ENCODE measurements at places on chromosomes 13 and 19.

- no peak for DNase-seq
These were observed 391.5 kb upstream of the MIR17HG start for GRCh38 chr13:90956031-90956430.

DNA sequence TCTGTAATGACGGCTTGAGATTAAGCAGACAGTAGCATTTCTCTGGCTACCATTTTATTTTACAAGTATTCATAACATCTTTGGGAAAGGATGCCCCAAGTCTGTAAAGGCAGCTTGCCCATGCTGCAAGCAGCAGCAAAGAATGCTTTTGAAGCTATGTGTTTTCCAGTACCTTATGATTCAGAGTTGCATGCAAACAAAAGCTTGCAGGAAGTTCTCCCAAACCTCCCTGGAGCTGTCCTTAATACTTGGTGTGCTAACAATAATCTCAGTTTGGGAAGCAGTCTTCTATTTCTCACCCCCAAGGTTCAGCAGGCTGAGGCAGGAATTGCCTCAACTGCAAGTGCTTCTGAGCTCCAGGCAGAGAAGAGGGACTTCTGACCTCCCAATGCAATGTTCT lies 60.8 kb downstream of the CCNA1 start:
- no peak for DNase-seq

DNA sequence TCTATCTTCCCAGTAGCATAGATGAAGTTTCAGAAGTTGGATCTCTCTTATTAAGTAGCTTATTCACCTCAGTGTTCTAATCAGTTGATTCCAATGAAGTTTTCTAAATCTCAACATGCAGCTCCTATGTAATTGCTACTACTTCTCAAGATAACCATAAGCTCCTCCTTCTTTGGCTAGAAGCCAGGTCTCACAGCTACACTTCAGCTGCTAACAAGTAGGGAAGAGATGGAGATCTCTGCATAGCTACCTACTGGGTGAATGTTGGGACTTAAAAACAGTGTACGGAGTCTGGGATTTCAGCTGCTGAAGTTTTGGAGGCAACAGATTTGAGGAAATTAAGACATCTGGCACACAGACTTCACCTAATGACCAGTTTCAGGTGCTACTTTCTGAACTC lies 661.0 kb downstream of the SLITRK1 start:
- no peak for DNase-seq

- peak; percentile 52 for DNase-seq
These were observed 1.0 kb downstream of the FNDC3A start for GRCh38 chr13:48976576-48977285.

DNA sequence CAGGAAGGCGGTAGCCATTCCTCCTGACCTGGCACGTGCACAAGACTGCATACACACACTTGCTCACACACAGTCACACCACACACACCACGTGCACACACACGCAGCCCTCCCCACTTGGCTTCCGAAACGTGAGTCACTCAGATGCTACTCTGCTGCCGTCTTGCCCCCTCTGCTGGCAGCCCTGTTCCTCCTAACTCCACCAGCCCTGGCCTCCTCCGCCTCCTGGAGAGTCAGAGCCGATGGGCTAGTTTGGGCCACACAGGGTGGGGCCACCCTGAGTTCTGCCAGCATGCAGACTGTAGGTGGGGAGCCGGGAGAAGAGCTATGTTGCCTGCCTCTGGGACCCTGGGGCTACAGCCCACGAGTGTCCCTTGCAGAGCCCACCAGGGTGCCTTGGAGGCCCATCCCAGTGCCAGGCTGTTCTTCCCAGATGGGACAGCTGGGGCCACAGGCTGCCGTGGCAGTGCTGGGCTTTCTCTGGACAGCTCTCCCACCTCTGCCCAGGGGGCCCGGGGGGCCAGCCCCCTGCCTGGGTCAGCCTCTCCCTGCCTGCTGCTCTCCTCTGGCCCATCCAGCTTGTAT lies 12.1 kb downstream of the PIN1 start:
- peak; percentile 65 for DNase-seq

DNA sequence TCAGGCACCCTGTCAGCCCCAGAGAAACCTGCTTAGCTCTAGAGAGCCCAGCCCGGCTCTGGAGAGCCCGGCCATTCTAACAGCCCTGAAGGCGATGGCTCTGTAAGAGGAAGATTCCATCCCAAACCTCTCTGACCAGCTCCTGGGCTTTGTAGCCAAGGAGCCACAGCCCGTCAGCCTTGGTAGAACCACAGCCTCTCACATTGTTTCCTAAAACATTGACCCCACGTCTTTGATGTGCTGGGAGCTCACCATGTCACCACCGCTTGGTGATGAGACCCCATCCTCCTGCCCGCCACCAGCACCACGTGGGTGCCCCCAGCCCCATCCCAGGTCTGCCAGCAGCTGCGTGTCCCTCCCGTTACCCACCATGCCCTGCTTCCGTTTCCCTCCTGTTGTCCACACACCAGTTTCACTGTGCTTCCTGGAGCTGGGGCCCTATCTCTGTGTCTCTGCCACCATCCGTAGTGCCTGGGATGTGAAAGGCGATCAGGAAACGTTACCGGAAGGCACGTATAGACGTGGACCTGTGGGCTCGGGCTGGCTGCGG lies 94.2 kb upstream of the MCF2L start:
- DNase-seq, result no peak

- DNase-seq, result no peak
These were observed 1455.6 kb downstream of the OLFM4 start for GRCh38 chr13:54484166-54484565.

DNA sequence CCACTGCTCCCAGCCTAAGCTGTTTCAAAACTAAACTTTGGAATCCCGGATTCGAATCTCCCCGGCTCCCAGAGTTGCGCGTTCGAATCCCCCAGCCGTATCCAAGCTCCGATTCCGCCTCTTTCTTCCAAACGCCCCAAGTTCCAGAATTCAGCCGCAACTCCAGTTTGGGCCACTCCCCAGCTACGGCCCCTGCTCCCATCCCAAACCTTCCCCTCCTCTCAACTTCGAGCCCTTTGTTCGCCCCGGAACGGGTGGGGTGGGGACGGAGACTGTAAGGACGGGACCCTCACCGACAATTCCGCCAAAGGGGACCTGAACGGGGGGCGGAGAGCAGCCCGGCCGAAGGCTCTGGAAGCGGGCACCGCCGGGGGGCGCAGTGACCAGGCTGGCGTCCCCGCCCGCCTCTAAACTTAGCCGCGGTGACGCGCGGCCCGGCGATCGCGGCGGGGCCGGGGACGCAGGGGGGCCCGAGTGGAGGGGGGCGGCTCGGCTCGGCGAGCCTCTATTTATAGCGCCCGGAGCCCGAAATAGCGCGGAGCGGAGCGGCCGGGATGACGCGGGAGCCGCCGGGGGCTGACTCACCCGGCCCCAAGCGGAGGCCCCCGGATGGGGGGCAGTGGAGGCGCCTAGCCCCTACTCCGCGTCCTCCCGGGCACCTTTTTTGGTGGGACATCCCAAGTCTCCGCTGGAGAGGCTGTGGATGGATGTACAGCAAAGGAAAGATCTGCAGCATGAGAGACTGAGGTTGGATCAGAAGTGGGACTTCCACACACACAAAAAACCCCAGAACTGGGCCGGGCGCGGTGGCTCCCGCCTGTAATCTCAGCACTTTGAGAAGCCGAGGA lies 4.9 kb upstream of the ERCC1 start:
- no peak for DNase-seq

- no peak for DNase-seq
These were observed at the start of gene REEP6 for GRCh38 chr19:1491114-1491848. TSS of gene REEP6 (plus strand) at chr19:1491181. CDS start at chr19:1491270, 89 bp downstream.

GRCh38 chr19:42066075-42066754 lies 3.8 kb downstream of the GRIK5 start:
- DNase-seq, result peak; percentile 30

GRCh38 chr13:21882766-21883165 lies 211.9 kb downstream of the FGF9 start:
- DNase-seq, result no peak

GRCh38 chr13:110922506-110922905 lies 7.6 kb upstream of the ANKRD10 start:
- no peak for DNase-seq

DNA sequence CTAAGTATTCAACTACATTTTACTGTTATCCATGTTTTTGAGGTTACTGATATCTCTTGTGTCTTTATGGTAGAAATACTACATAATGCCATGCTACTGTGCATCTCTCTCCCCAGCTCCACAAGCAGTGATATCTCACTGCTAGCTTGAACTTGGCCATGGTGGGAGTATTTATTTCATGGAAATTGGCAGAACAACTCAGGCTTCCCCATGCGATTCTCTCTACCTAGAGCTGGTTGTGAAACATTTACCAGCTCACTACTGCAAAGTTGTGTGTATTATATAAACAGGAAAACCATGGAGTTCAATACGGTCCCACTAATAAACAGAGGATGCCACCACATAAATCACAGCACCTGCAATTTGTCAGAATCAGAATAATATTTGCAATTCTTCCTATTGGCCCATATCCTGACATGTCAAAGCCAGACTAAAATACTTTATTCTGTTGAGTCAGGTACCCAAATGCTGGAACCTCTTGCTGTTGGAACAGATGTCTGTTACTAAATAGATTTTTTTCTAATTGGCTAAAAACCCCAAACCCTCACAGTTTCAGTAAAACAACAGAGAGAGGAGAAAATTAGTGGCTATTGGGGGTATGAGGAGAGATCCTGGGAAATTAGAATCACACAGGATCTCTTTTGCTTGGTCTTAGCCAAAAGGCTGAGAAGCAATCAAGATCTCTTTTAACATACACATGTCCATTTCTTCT lies 91.4 kb upstream of the SLC10A2 start:
- DNase-seq, result no peak

- no peak for DNase-seq
These were observed 19.1 kb downstream of the SYDE1 start for GRCh38 chr19:15126131-15126910.

DNA sequence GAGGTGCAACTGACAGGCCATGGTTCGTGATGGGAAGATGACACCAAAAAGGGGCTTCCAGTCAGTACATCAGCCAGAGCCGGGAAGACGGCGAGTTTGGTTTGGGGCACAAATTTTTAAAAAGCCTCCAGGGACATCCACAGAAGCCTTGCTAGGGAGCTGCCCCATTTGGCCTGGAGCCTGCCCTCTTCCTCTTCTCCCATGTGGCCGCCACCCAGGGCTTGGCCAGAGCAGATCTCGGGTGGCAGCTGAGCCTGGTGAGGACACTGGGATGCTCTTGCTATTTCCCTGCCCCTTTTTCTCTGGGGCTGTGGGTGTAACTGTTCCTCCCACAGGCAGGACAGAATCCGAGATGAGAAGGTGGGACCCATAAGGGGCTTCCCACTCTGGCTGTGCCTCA lies 8.2 kb downstream of the ETFB start:
- no peak for DNase-seq

DNA sequence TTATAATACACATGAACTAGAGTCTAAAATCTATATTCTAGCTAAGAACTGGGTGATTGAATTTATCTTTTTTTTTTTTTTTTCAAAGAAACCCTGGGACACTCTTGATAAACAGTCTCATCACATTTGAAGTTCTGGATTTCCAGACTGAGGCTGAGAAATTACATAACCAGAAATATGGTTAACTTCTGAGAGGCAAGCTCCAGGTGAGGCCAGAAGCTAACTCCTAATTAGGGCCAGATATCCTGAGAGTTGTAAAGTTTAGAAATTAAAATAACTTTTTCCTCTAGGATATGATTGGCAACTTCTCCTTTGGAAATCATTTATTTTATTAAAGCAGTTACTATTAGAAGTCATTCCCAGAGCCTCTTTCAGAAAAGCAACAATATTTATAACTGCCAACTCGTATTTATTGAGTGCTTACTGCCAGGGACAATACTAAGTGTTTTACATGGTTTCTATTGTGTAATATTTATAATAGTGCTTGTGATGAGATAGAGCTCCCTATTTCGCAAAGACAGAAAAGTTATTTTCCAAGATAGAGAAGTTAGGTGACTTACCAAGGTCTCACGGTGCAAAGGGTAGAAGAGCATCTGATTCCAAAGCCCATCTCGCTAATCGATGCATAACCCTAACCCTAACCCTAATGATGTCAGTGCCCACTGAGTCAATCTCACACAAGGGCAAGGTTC lies 187.7 kb downstream of the DCT start:
- no peak for DNase-seq

GRCh38 chr19:53212703-53213320 lies 19.7 kb upstream of the ZNF665 start:
- DNase-seq, result no peak

GRCh38 chr13:77465603-77466195 lies 69.8 kb upstream of the SCEL start:
- no peak for DNase-seq

- no peak for DNase-seq
These were observed 22.3 kb downstream of the KCTD4 start for GRCh38 chr13:45178349-45179162.

GRCh38 chr19:18500799-18501198 lies 21.1 kb downstream of the ELL start:
- DNase-seq, result no peak

DNA sequence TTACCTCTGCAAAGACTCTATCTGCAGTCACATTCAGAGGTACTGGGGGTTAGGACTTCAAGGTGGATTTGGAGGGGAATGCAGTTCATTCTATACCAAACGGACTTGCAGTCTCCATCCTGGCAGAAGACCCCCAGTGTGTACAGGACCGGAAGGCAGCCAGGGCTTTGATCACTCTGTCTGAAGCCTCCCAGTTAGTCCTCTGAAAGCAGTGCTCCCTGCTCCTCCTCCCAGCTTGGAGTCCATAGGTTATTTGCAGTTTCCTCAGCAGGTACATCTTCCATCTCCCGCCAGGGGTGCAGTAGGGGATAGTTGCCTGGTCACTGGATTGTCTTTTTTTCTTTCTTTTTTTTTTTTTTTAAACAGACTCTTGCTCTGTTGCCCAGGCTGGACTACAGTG lies 78.8 kb upstream of the KCTD15 start:
- no peak for DNase-seq

GRCh38 chr13:28981530-28981929 lies 161.4 kb downstream of the MTUS2 start:
- DNase-seq, result no peak

DNA sequence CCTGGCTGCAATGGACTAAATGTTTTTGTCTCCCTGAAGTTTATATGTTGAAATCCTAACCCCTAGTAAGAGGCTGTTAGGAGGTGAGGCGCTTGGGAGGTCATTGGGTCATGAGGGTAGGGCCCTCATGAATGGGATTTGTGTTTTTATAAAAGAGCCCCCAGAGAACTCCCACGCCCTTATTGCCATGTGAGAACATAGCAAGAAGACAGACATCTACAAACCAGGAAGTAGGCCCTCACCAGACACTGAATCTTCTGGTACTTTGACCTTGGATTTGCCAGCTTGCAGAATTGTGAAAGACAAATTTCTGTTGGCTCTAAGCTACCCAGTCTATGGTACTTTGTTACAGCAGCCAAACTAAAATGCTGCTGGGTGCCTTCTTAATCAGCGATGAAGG lies 96.1 kb upstream of the SPATA13 start:
- no peak for DNase-seq

GRCh38 chr13:111204438-111205177 lies 89.5 kb downstream of the ARHGEF7 start:
- DNase-seq, result no peak

All from anterior cingulate cortex (tissue), 58 donors.